ENCODE measurements at places on chromosomes 11 and 22.
A peak's percentile ranks its signal among the peaks of the same experiment; 100 is the strongest.

DNA sequence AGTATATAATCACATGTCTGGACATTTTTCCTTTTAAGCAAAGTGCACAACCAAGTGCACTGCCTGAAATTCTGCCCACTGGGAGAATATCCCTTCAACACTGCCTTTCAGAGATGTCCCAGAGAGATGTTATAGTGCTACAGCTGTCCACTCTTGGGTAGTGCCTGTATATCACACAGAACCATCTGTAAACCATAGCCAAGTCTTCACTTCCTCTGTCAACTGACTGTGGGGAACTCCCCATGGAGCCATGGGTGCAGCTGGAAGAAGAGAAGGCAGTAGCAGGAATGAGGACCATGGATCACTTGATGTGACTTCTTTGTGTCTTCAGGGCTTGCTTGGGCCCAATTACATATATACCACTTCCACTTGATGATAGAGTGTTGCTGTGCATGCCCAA is 44.6 kb upstream of the LIN7C start:
- DNase-seq = no peak

DNA sequence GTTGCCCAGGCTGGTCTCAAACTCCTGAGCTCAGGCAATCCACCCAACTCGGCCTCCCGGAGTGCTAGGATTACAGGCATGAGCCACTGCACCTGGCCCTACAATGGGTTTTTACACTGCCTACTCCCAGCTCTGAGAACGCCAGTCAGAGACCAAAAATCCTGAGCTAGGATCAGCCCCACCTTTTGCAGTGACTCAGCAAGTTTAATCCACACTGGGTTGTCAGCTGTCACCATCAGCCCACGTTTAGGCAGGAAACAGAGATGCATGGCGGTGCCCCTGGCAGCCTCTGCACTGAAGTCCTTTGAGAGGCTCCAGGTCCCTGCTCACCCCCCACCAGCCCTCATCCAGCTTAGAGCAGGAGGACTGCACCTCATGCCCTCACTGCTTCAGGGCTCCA is 117.6 kb downstream of the ARHGAP8 start:
- peak; percentile 39 for DNase-seq

DNA sequence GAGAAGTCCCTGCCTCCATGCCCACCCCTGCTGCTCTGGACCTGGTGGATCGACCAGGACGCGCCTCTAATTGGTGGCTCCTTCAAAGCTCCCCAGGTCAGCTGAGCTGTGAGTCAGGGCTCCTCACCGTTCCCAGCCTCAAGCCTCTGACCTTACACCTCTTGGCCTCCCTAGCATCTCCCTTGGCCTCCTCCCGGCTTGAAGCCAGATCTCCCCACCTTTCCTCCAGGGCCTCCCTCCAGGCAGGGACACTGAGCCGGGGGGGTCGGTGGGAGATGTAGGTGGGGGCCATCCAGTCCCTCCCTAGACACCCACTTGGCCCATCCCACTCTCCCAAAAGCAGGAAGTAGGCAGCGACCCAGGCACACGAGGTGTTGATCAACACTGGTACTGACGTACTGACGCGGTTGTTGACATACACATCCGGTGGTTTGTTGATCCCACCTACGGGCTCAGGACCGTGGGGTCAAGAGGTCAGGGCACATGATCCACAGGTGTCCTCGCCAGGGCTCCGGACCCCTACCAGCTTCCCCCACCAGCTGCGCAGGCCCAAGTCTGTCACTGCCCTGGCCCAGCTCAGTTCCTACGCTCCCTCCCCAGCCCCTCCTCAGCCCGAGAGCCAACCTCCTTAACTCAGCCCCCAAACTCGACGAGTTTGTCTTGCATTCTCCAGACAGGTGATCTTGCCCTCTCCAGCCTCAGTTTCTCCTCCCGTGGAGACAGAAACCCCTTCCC is 802 bp downstream of the ATG2A start:
- no peak for DNase-seq

- no peak for DNase-seq
Measured at GRCh38 chr11:64802370-64803157, 450 bp downstream of the MAP4K2 start.

GRCh38 chr22:33817512-33818127 is 102.7 kb downstream of the LARGE1 start:
- no peak for DNase-seq

DNA sequence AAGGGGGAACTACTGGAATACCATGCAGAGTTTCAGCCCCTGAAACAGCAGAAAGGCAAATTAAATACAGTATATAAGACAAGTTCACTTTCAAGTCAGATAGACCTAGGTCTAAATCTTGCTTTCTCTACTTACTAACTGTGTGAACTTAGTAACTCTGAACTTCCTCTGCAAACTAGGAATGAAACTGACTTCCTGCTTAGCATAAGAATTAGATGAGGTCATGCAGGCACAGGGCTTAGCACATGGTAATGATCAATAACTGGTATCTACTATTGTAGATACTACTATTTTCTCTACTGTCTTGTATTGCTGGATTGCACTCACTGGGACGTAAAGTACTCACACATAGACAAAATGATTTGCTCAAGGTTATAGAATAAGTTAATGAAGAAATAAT is 51.5 kb upstream of the MTNR1B start:
- no peak for DNase-seq

DNA sequence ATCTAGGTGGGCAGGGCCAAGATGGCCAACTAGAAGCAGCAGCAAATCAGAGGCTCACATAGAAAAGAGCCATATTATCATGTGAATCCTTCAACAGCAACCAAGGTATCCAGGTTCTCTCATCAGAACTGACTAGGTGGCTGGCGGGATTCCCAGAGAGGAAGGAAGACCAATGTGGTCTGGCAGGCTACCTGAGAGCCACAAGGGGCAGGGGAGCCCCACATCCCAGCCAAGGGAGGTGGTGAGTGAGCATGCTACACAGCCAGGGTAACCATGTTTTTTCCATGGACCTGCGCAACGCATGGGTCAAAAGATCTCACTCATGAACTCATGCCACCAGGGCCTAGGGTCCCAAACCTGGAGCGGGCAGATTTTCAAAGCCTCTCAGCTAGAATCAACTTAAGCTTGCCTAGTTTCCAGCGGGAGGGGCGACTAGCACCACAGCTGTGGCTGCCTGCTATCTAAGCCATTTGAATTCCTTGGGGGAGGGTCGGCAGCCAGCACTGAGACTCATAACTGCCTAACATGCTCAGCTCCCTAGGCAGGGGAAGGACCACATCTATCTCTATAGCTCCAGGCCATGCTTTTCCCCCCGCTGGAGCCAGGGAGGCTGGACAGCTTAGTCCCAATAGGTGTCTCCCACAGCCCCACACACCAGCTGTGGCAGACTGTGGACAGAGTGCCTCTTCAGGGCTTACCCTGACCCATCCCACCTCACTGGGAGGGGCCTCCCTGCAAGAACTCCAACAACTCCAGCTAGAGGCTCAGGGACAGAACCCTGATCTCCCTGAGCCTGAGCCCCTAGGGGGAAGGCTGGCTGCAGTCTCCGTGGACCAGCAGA is 28.7 kb upstream of the CASP12 start:
- no peak for DNase-seq

- DNase-seq = peak; percentile 10
Measured at GRCh38 chr11:46119352-46120216, 1.7 kb downstream of the PHF21A start.

DNA sequence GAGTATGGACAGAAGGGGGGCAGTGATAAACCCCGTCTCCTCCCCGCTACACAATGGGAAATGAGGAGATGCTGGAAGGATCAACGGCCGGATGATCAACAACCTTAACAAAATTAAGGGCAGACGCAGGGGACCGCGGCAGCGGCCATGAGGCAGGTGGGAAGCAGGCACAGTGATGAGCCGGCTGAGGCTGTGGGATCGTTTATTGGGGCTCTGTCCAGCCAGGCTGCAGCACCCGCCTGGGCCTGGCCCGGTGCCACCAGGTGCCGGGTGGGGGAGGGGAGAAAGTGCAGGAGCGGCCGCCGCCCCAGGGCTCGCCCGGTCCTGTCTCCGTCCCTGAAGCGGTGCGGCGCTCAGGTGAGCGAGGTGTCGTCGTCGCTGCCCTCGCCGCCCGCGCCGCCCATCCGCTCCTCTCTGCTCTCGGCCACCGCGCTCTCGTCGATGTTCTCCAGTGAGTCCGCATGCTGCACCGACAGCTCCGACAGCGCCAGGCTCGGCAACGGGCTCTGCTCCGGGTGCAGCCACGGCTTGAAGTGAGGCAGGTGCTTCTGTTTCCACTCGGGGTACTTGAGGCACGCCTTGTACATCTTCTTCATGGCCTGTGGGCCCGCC is 2.4 kb upstream of the ARAP1 start:
- no peak for DNase-seq

DNA sequence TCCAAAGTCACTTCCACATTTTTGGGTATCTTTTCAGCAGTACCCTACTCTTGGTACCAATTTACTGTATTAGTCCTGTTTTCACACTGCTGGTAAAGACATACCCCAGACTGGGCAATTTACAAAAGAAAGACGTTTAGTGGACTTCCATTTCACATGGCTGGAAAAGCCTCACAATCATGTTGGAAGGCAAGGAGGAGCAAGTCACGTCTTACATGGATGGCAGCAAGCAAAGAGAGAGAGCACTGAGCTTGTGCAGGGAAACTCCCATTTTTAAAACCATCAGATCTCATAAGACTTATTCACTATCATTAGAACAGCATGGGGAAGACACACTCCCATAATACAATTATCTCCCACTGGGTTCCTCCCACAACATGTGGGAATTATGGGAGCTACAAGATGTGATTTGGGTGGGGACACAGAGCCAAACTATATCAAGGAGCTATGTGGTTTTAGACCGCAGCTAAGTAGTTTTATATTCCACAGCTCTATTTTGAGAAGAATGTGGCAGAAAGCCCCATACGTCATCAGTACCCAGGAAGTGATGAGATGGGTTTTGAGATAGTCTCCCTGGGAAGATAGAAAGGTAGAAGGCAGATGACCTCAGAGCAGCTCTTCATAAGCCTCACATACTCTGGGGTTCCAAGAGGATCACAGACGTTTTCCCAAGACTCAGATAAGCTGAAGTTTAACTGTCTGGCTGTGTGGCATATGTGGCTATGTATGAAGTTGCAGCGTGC is 96.3 kb downstream of the APIP start:
- no peak for DNase-seq

DNA sequence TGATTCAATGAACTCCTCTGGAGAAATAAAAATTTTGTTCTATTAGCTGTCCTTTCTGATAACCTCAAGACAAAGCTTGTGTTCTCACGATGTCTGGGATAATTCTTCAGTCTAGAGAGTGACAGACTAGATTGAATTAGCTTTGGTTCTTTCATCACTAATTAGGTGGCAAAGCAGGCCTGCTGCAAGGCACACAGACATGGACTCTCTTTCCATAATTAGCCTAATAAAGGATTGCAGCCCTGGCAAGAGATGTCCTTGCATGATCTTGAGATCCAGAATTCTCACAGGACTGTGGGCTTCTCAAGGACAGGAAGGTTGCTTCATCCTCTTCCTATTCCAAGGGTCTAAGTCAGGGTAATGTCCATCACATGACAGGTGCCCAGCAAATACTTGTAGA is 245.6 kb upstream of the ZC3H12C start:
- DNase-seq = no peak

DNA sequence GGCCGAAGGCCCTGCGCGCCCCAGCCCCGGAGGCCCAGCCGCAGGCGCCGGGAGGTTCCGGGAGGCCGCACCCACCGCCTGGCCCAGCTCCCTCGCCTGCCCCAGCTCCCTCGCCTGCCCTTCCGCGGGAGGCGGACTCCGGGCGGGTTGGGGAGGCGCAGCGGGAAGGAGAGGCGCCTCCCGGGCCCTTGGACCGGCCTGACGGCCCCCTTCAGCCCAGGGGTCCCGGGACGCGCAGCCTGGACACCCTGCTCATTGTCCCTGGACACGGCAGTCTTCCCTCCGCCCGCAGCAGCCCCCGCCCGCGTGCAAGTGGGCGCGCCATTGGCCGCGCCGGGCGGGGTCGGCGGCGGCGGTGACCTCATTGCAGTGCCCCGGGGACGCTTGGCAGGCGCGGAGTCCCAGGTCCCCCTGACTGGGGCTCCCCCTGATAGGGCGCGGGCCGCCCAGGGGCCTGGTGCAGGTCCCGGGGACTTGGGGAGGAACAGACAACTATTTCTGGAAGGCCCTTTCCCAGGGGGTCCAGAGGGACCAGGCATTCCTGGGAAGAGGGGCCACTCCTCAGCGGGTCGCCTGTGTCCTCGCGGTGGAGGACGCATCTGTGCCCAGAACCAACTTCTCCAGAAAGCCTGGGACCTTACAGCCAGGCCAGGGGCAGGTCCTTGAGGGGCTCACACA is 501 bp downstream of the CD151 start:
- no peak for DNase-seq

DNA sequence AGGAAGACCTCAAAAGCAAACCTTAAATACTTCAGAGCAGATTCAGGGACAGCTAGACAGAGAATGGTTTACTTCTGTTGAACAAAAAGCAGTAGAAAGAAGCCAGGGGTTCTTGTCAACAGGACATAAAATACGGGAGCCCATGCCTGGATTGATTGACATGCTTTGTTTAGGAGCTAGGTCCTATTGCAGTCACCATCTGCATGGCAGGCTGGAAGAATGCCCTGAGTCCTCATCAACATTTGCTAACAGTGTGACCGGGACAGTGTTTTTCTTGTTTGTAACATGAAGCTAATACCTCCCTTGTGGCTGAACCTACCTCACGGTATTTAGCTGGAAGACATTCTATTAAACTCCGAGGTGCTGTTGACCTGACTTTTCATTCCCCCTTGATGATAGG is 225.4 kb downstream of the NTM start:
- no peak for DNase-seq

GRCh38 chr11:36235750-36236149 is 53.5 kb downstream of the COMMD9 start:
- no peak for DNase-seq

- DNase-seq = no peak
Measured at GRCh38 chr11:77421041-77421723, 52.7 kb downstream of the PAK1 start.

- no peak for DNase-seq
Measured at GRCh38 chr11:44726283-44727113, at the start of gene TSPAN18. TSS of gene TSPAN18 (plus strand) at chr11:44726962. CDS start at chr11:44906417, 179,455 bp downstream.

- no peak for DNase-seq
Measured at GRCh38 chr11:112404112-112404511, 143.5 kb upstream of the PLET1 start.

DNA sequence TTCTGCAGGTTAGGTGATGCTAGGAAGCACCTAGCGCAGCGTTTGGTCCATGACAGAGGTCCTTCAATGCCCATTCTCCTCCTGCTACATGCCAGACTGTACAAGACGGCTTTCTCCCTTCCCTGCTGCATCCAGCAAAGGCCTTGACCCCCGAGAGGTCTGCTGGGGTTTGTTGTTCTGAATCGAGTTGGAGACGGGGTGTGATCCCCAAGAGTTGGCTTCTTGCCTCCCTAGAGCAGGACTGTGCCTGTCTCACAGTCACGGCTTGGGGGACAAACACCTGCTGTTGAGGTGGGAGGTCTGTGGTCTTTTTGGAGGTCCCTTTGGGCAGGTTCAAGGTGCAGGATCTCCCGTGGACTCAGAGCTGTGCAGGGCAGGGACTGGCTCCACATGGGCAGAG is 352.3 kb upstream of the B3GAT1 start:
- DNase-seq = no peak

DNA sequence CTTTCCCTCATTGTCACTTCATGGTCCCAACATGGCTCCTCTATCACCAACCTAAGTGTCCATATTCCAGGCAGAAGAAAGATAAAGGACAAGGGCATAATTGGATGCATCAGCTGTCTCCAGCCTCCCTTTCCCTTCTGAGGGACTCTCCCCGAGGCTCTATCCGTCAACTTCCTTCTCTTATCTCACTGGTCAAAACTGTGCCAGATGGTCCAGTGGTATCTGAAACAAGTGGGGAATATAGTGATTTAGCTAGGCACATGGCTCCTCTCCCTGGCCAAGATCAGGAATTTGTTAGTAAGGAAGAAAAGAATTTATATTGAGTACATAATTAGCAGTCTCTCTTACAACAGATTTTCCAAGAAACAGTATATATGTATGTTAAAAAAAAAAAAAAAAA is 12.6 kb upstream of the SPON1 start:
- no peak for DNase-seq
